ENCODE measurements at places on chromosomes 2 and 18.

DNA sequence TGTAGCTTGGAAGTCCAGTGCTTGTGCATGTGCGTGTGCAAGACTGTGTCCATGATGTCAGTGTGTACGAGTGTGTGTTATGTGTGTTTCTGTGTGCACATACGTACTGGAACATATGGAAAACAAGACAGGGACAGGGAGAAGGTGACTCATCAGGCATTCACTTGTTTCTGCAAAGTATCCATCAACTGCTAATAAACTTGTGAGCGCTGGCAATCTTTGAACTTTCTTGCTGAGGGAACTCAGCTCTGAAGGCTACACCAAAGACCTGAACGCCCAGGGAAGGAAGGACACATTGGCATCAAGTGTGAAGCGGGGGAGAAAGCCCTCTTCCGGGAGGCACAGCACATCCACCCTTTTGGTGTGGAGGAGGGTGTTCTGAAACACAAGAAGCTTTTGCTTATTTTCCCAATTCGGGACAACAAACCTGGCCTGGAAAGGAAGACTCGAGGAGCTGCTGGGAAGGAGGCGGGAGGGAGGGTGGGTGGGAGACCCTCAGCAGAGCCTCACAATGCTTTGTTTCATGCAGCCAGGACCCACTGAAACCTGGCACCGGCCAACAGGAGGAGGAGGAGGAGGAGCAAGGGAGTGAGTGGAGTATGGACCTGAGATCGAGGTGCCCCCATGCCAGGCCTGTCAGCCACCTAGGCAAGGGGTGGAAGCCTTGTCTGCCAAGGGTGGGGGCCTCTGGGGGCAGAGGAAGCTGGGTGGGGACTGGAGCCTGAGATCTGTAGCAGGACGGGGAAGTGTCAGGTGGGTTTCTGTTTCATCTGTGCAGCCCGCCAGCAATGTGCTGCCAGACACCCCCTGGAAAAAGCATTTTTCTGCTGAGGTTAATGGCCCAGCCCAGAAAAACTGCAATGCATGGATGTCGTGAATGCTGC, 26.8 kb downstream of the SMAD7 start:
- H3K4me3 ChIP-seq = no peak overlapping the region
- H3K4me1 ChIP-seq = peaks cover 14% of the 10 kb centered on the region
- H3K27me3 ChIP-seq = no peaks in the 10 kb centered on the region

DNA sequence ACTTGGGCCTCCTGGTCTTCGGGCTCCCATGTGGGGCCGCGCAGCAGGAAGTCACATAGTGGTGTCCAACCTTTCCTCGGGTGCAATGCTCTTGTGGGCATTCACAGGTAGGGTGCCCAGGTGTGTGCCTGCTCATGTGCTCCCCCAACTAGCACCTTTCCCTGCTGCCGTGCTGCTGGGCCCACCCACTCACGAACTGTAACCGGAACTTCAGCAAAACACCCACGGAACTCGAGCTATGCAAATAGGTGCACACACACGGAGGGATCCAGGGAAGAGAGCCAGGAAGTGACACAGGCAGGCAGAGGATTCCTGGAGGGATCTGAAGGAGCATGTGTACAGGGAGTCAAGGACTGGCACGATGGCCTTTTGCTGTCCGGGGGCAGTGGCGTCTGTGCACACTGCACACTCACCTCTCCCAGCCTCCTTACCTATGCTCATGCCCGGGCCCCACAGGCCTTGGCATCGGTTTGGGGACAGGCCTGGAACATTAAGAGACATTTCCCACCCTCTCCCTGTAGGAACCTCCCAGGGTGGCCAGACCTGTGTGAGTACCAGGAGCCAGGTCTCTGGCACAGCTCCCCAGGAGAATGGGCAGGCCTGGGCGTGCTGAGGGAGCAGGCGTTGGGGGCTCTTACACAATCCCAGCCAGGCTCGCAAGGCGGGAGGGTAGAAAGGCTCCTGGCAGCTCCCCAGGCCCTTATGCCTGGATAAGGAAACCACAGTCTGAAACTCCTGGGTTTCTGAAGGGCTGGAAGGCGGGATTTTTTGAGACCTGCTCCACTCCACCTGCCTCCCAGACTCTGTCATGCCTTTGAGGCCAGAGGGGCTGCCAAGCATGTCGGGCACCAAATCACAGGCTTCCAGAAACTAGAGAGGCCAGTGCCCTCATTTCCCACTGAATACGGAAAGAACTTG, 6.6 kb upstream of the PTMA start:
- peaks cover 6% of the 10 kb centered on the region for H3K4me1 ChIP-seq
- H3K27me3 ChIP-seq = no peaks in the 10 kb centered on the region
- no peaks in the 10 kb centered on the region for H3K36me3 ChIP-seq
- DNase-seq = no peak
- H3K4me3 ChIP-seq = no peak overlapping the region

DNA sequence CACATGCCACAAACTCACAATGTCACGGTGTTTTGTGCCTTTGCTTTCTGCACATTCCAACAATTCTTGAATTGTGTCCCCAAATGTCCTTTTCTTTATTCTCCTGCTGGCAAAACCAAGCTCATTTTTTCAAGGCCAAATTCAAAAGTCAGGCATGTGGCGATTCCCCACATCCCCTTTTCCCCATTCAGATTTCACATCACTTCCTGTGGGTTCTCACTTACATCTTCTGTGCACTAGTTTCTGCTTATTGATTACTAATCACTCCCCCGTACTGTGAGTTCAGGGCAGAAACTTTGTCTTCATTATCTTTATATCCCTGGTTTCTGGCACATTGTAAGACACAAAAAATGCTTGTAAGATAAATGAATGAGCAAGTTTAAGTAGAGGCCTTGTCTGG, 69.2 kb downstream of the AP1S3 start:
- H3K27me3 ChIP-seq = no peaks in the 10 kb centered on the region
- H3K36me3 ChIP-seq = peaks cover 7% of the 10 kb centered on the region
- H3K27ac ChIP-seq = no peak overlapping the region
- DNase-seq = no peak
- H3K4me1 ChIP-seq = no peaks in the 10 kb centered on the region

DNA sequence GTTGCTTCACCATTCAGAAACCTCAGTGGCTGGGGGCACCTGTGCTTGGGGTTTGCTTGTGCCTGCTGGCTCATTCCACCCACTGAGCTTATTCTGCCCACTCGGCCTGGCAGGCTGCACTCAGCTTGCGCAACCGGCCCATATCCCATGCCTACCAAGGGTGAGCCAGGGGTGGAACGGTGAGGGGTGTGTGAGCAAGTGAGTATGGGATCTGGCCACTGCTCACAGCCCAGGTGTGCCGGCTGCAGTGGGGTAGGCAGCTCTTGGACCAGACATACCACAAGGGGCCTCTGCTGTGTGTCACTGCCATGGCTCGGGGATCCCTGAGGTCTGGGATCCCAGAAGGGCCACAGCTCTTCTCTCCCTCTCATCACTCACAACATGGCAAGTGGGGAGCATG, 1000.5 kb upstream of the CRIM1 start:
- H3K36me3 ChIP-seq = no peaks in the 10 kb centered on the region
- no peak for DNase-seq
- H3K27me3 ChIP-seq = no peaks in the 10 kb centered on the region

DNA sequence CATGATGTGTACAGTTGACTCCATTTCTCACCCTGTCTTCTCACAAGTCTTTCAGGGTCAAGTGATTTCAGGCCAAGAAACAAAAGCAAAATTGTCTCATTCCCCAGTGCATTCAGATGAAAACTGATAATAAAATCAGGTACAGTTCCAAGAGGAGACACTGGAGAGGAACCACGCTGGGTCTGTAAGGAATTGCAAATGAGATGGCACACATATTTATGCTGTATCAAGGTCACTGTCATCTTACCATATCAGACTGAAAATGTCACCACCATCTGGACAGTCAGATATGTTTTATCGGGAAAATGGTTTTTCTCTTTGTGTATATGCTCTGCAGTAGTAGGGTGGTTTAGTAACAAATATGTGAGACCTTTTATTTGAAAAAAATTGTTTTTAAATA, 91.7 kb downstream of the CCDC138 start:
- H3K36me3 ChIP-seq = no peaks in the 10 kb centered on the region
- H3K4me1 ChIP-seq = peaks cover 6% of the 10 kb centered on the region
- H3K4me3 ChIP-seq = no peak overlapping the region
- H3K27ac ChIP-seq = no peak overlapping the region
- H3K27me3 ChIP-seq = no peaks in the 10 kb centered on the region

GRCh38 chr2:98507891-98508708, 63.4 kb downstream of the INPP4A start:
- no peaks in the 10 kb centered on the region for H3K4me1 ChIP-seq
- no peak overlapping the region for H3K4me3 ChIP-seq
- H3K27me3 ChIP-seq = no peaks in the 10 kb centered on the region
- H3K27ac ChIP-seq = no peak overlapping the region

GRCh38 chr18:3175195-3175758, 44.5 kb downstream of the MYOM1 start:
- H3K4me3 ChIP-seq = no peak overlapping the region
- DNase-seq = no peak
- H3K27me3 ChIP-seq = no peaks in the 10 kb centered on the region
- H3K36me3 ChIP-seq = no peaks in the 10 kb centered on the region
- H3K4me1 ChIP-seq = peaks cover 13% of the 10 kb centered on the region

GRCh38 chr2:10305254-10305635, 2.5 kb downstream of the HPCAL1 start:
- H3K4me1 ChIP-seq = peaks cover 47% of the 10 kb centered on the region
- no peak overlapping the region for H3K27ac ChIP-seq
- no peaks in the 10 kb centered on the region for H3K27me3 ChIP-seq
- DNase-seq = no peak
- peaks cover 15% of the 10 kb centered on the region for H3K36me3 ChIP-seq

Measured in PC-3 (cell line).